NCI-H2081 treated with DMSO at 0.1 percent for 48 hours (cell line): ENCODE measurements at places on chromosomes 2 and 18.
A peak's percentile ranks its signal among the peaks of the same experiment; 100 is the strongest.

DNA sequence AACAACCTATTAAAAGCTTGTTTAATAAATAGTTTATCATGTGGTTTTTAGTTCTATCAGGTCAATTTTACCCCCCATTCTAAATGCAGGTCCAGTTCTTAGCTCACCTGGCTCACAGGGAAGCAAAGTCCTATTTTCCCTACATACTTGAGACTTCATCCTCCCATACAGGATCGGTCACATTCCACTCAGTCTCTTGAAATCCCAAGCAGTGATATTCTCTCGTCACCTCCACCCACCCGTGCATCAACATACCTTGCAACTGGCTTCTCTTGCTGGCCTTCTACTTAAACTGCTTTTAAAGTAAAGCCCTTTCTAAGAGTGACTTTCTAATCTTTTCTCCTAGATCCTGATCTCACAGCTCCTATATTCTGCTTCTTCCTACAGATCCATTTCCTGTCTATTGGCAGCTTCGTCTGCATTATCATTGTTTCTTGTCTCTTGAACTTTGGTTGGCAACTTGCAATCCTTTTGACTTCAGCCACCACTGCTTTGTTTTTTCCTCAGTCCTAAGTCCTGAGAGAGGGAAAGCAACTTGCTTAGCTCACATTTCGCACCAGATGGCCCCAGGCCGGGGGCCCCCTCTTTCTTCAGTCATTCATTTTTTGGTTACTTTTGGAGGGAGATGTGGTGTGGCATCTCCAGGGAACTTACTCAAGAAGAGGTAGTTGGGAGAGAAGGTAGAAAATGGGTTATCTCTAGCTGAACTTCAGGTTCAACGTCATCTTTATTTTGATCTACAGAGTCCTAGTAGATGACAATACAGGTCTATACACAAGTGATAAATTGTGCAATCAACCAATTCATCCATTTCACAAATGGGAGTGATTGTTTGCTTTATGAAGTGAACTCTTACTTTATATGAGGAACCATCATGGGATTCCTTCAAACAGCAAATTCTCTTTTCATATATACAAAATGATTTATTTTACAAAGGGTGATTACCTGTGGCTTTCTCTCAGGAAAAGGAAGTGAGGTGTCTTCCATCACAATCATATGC is 23.9 kb upstream of the NCOA1 start:
- no peak for DNase-seq

DNA sequence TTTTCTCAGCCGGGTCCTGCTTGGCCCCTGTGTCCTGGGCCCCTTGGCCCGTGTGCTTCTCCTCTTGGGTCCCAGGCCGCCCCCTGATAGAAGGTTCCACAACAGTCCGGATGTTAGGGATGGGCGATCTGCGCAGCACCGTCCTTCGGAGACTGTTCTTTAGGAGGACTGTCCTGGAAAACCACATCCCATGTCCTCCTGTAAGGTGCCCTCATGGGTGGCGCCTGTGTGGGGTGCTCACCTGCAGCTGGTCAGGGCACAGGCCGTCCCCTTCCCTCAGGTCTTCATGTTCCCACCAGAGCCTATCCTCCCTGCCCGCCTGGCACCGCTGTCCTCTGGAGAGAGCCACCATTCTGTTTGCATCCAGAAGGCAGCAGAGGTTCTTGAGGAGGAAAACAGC is 50.0 kb downstream of the CTDP1 start:
- no peak for DNase-seq

- DNase-seq: no peak
Measured at GRCh38 chr2:12501469-12502158, 215.1 kb upstream of the TRIB2 start.

- no peak for DNase-seq
Measured at GRCh38 chr18:21479721-21480120, 120.8 kb downstream of the ESCO1 start.

- DNase-seq: no peak
Measured at GRCh38 chr2:119862127-119862889, 102.6 kb downstream of the PTPN4 start.

- no peak for DNase-seq
Measured at GRCh38 chr18:3823073-3823472, 373.1 kb downstream of the TGIF1 start.

- no peak for DNase-seq
Measured at GRCh38 chr2:156005531-156005930, 327.0 kb downstream of the NR4A2 start.

DNA sequence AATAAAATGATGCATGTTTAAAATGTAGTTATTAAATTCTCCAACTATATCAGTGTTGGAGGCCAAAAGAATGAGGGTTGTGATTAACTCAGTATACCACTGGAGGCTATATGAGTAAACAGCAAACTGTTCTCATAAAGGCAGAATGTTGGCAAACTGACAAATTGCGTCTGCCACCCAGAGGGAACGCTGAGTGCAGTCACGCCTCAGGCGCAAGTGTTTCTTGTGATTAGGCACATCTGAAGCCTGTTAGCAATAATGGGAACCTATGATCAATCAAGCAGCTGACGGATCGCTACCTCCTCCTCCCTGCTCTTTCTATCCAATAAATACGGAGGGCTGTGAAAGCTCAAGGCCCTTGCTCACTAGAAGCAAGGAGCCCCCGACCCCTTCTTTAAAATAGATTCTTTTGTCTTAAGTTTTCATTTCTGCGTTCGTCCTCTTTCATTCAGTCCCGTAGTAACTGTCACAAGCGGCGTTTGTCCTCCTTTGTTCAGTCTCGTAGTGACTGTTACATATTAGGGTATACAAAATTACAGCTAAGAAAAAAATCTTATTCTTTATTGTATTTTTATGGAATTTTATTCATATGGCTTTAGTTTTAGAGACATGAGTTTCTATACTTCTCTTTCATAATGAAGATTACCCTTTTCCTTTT is 16.3 kb upstream of the RMND5A start:
- peak; percentile 65 for DNase-seq

DNA sequence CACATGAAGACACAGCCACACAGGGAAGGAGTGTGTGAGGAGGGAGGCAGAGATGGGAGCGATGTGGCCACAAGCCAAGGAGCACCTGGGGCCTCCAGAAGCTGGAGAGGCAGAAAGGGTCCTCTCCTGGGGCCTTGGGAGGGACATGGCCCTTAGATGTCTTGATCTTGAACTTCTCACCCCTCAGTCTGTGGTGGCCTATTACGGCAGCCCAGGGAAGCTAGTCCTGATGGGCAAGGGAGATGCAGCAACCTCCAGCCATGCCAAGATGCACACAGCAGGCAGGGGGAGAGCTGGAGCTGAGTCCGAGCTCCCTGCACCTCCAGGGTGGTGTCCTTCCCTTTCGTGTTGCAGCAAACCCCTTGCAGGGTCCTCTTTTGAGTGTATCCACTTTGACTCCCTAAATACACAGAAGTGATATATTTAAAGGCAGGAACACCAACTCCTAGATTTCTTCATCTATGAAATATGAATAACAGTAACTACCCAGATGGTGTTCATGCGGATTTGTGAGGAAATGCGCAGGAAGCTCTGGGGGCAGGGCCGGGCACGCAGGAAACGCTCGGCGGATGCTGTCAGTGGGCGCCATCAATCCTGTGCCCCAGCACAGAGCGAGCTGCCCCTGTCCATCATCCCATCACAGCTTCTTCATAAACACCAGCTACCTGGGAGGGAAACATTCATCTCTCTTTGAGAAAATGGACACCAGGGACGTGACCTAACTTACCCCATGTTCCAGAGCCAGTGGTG is 230.4 kb upstream of the MYT1L start:
- no peak for DNase-seq

DNA sequence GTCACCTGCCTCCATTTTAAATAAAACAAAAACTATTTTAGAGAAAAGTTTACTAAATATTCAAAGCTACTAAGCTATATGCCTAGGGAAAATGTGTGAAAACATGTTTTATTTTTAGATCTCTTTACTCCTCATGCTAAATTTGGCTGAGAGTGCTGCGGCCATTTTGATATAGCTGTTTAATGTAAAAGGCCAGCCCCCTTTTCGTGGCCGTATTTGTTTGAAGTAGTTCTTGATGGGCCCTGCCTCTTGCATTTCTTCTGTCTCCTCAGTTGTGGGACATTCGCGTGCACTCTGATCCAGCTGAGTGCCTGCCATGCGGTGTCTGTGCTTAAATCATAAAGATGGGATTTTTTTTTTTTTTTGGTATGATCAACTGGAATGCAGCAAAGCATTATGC is 64.0 kb downstream of the ZNF407 start:
- DNase-seq: no peak

- DNase-seq: no peak
Measured at GRCh38 chr2:128531856-128532255, 213.2 kb upstream of the HS6ST1 start.

DNA sequence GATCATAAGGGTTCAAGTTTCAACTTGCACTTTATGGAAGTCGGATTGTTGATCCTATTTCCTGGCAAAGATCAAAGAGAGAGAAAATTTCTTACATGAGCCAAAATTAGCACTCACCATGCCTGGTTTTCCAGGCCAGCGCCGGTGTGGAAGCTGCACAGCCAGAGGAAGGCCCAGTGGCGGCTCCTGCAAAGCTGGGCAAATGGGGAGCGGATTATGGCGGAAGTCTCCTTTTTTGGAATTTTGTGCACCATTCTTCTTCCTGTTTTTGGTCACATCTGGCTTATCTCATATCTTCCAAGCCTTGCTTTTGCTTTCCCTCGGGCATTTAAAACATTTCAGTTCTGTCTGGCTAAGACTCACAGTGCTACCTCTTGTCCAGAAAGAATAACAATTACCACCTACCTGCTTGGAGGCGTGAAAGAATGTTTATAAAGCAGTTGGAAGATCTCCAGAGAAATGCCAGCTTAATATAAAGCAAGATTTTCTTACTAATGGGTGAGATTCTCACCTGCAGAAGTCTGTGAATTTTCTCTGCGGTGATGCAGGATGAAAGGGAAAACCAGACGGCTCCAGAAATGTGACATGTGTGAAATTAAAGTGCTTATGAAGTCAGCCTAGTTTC is 94.3 kb downstream of the ASAP2 start:
- DNase-seq: no peak

GRCh38 chr18:61025596-61025995 is 307.6 kb upstream of the CDH20 start:
- DNase-seq: no peak

- no peak for DNase-seq
Measured at GRCh38 chr2:144378551-144378950, 141.4 kb downstream of the ZEB2 start.

DNA sequence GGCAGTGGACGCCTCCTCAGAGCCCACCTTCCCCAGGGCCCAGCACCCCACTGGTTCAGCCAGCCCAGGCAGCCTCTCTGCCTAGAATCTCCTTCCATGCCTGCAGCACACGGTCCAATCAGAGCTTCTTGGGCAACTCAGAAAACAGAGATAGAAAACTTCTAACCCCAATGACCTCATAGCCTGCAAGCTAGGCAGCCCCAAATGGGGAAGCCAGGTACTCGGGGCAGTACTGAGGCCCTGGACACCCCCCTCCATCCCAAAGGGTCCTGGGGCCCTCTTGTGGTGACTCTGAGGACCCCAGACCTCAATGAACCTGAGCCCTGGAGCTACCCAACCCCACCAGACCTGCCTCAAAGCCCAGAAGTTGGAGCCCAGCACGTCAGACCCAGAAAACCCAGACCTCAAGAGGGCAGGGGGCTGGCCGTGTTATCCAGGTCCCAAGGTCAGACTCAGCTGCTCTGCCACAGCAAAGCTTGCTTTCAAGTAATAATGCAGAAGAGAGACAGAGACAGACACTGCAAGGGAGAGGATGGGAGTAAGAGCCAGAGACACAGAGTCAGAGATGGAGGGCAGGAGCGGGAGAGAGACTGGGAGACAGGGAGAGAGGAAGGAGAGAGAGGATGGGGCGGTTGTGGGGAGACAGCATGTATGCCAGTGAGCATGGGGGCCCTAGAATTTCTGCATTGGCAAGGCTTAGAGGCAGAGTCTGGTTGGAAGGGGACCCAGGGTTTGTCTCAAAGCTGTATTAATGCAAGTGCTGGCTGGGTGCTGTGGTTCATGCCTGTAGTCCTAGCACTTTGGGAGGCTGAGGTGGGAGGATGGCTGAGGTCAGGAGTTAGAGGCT is 28.2 kb downstream of the SERTAD2 start:
- DNase-seq: no peak

- DNase-seq: no peak
Measured at GRCh38 chr2:157559890-157560289, 68.8 kb downstream of the ACVR1C start.

GRCh38 chr2:26630235-26630634 is 10.9 kb downstream of the CIB4 start:
- no peak for DNase-seq
